ENCODE measurements at places on chromosomes 12 and 14. TPM values are rescaled to one million over a fixed set of nuclear protein-coding genes. Genes with fewer than 3 reads are reported as not detected.
A peak's percentile ranks its signal among the peaks of the same experiment; 100 is the strongest.

DNA sequence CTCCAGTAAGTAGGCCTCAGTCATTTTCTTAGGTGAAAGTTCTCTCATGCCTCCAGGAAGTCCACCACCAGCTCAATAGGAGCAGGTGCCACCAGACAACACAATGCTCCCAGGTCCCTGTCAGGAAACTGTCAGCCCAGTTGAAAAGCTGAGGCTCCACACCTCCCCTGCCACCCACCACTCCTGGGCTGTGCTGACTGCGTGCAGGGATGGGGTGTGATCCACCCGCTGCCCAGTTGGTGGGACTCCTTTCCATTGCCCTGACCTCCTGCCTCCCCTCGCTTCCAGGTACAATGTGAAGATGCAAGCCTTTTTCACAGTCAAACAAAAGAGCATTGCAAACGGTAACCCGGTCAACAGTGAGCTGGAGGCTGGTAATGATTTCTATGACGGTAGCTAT is 64.8 kb upstream of the RIN3 start:
- DNase-seq, result no peak

DNA sequence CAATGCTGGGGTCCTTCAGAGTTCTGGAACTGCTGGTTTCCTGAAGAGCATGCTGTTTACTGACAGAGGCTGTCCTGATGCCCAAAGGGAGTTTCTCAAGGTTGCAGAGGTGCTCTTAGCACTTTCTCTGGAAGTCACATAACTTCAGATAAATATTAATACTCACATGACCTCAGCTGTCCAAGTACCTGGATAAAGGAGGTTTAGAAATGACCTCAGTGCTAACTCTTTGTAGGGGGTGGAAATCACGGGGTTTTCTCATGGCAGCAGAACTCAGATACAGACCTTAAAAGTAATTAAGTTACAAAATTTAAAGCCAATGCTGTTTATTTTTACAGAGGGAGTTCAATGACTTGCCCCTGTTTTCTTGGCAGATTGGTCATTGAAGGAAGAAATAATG is 225.9 kb downstream of the MSRB3 start:
- DNase-seq, result no peak

DNA sequence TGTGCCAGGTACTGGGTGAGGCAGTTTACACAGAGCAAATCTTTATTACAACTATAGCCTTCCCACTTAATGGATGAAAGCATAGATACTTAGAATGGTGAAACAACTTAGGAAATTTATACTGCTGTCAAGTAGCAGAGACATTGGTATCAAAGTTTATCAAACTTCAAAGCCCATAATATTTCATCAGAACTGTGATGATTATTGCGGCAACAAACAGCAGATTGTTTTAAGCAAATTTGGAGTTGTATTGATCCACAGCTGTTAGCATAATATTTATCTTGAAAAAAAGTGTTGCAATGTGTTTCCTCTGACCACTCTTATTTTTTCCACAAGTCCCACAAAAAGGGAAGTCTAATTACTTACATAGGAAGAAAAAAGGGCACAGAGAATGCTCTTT is 2.0 kb upstream of the SLCO1B3 start:
- DNase-seq, result no peak

- no peak for DNase-seq
Measured at GRCh38 chr12:85445060-85445938, 165.3 kb downstream of the ALX1 start.

DNA sequence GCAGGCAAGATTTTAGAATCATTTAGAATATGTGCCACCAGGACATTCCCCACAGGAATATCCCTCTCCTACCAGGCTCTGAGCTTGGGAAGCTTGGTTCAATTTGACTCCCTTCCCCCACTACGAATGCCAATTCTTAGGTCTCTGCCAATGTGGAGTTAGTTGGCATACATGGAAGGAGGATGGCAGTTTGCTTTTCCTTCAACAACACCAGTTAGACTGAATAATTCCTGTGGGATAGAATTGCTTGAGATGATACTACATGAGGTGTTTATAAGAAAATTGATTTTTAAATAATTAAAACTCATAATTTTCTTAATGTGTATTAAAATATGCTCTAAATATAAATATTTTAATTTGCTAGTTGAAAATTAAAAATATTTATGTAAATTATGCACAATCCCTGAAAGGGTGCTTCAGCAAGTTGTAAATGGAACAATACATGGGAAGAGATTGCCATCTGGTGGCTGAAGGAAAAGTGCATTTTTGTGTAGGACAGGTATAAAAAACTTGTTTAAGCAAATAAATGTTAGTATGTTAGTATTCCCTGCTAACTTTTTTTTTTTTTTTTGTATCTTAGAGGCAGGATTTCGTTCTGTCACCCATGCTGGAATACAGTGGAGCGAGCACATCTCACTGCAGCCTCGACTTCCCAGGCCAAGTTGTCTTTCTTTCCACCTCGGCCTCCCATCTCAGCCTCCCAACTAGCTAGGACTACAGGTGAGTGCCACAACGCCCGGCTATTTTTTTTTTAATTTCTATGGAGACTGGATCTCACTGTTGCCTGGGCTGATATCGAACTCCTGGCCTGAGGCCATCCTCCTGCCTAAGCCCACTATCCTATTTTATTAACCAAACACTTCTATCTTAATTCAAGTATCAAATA is 25.8 kb upstream of the STRAP start:
- peak; percentile 80 for DNase-seq

GRCh38 chr14:68172216-68172615 is 352.6 kb downstream of the RAD51B start:
- no peak for DNase-seq

GRCh38 chr14:105311838-105312237 is 2.7 kb upstream of the PACS2 start:
- no peak for DNase-seq

- no peak for DNase-seq
Measured at GRCh38 chr14:89215531-89215930, 201.5 kb downstream of the FOXN3 start.

Gene RNASE4
- 2.7 TPM for total RNA-seq

Gene GLIPR1L1
- total RNA-seq, result not detected

Gene PPP1CC
- total RNA-seq, result 197 TPM

Gene AKT1
- 108 TPM for total RNA-seq

Gene BHLHE41
- total RNA-seq, result 9.5 TPM

All from SK-MEL-5 (cell line).